ENCODE measurements at places on chromosomes 2 and 18.

- DNase-seq, result no peak
Observed at GRCh38 chr18:8708670-8709069, 3.3 kb downstream of the MTCL1 start.

DNA sequence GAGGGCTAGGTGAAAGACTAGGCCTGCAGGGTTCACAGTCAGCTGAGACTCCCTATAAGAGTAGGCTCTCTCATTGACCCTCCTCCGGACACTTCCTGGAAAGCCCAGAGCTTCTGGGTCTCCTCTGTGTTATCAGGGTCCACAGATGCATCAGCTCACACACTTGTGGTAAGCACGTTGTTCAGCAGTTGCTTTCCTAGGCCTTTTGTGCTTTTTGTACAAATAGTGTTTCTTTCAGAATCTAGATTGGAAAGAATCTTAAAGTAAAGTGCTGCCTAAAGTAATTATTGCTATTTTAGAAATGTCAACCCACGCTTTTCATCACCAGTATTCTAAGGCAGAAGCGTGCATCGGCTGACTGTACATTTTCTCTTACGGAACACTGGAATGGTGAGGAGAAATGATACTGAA lies 15.5 kb downstream of the SLC9A2 start:
- DNase-seq, result no peak

DNA sequence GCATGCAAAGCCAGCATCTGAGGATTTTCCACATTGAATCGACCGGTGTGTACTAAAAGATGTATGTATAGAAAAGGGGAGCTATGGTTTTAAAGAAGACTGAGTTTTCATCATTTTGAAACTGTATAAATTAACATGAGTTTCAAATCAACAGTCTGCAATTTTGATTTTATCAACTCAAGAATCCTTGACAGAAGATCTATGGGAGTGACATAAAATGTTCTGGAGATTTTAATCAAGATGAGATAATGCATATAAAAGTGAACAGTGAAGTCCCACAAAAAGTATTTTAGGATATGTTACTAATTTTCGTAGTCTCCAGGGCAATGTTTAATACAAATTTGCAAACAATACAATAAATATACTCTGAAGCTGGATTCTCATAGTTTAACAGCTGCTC lies 24.0 kb upstream of the CERS6 start:
- no peak for DNase-seq

GRCh38 chr2:48043131-48043700 lies 136.9 kb upstream of the FBXO11 start:
- DNase-seq, result no peak

DNA sequence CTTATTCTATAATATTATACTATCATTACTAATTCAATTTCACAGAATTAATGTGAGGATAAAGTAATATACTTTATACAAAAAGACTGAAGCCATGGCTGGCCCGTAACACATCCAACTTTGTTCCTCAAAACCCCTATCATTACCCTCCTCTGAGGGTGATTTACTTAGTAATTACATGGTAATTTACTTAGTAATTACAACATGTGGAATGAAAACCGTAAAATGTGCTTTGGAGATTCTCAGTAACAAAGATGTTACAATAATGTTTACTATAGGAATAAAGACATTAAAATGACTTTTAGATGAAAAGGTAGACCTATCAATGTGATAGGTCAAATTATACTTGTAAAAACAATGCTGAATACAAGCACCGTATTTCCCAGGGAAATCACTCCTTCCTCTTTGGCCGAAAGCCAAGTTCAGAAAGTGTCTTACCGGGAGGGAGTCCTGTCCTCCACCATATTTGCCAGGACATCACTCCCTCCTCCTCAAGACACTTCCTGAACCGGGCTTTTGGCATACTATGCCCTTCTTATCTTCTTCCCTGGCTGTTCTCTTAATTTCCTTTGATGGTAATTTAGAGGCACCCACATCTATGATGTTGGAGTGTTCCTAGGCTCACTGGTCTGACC lies 1047.8 kb downstream of the SOCS6 start:
- DNase-seq, result no peak

- DNase-seq, result no peak
Observed at GRCh38 chr2:216478151-216478550, 20.5 kb upstream of the RPL37A start.

DNA sequence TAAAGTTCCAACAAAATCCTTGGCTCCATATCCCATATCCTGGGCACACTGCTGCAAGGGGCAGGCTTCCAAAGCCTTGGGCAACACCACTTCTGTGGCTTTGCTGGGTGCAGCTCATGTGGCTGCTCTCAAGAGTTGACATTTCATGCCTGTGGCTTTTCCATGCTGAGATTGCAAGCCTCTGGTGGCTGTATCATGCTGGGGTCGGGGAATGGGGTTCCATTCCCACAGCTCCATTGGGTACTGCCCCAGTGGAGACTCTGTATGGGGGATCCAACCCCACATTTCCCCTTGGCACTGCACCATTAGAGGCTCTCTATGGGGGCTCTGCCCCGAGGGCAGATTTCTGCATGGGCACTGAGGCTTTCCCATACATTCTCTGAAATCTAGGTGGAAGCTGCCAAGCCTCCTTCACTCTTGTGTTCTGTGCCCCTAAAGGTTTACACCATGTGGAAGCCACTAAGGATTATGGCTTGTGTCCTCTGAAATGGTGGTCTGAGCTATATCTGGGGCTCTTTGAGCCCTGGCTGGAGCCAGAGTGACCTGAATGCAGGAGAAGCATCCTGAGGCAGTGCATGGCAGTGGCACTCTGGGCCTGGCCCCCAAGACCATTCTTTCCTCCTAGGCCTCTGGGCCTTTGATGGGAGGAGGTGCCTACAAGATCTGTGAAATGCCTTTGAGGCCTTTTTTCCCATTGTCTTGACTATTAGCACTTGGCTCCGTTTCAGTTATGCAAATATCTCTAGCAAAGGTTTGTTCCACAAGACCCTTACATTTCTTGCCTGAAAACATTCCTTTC lies 107.9 kb downstream of the PTGR3 start:
- DNase-seq, result no peak

GRCh38 chr18:71942433-71942832 lies 601.7 kb downstream of the CBLN2 start:
- no peak for DNase-seq

Data from stimulated activated CD4-positive, alpha-beta T cell treated with anti-CD3 and anti-CD28 coated beads, TNF-alpha, amount 100 ng/mL, for 1 hour (primary cell).